Ammon's horn (tissue), 1 donor: ENCODE measurements at places on chromosomes 3 and 15.

DNA sequence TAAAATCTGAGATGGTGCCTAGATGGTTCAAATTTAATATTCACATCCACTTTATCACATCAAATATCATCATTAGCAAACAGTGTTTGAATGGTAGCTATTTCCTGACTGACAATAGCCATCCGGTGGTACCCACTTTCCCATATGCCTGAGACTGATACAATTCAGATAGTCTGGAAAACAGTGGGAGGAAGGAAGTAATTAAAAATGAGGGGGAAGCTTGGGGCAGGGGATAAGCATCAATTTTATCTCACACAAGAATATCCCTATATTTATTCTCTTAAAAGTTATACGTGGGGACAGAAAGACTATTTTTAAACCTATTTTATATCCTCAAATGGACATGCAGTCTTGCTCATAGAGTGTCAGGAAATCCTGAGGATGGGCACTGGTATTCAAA lies 122.5 kb upstream of the GAP43 start:
- no peak for DNase-seq

DNA sequence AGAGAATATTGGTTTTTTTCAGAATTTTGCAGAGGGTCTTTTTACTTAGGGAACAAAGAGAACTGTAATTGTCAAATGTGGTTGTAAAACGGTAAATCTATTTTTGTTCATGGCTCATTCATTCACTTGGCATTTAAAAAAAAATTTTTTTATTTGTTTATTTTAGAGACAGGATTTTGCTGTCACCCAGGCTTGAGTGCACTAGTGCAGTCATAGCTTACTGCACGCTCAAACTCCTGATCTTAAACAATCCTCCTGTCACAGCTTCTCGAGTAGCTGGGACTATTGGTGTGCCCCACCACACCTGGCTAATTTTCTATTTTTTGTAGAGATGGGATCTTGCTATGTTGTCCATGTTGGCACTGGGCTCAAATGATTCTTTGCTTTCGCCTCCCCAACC lies 301.8 kb downstream of the LPP start:
- no peak for DNase-seq

DNA sequence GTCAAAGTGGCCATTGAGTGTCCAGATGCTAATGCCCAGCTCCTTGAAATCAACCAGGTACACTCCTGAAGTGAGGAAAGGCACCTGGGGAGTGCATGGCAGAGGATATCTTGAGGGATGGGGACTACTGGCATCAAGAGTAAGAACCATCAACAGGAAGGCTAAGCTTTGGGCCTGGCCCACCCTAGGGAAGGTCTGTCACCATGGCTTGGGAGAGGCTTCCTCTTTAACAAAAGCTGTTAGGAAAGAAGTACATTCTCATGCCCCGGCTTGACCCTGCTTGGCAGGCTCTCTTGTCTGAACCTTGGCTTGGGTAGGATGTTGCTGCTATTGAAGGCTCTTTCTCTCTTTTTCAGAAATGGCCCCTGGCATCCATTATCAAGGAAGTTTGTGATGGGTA lies 43.7 kb upstream of the TUBGCP5 start:
- DNase-seq = no peak

- no peak for DNase-seq
These were observed 135.5 kb upstream of the KCNH8 start for GRCh38 chr3:19012846-19013245.

GRCh38 chr3:7607676-7608075 lies 746.8 kb downstream of the GRM7 start:
- DNase-seq = no peak

GRCh38 chr3:119976214-119976613 lies 118.0 kb downstream of the GSK3B start:
- no peak for DNase-seq

GRCh38 chr3:141104151-141104821 lies 53.1 kb downstream of the SPSB4 start:
- DNase-seq = no peak

DNA sequence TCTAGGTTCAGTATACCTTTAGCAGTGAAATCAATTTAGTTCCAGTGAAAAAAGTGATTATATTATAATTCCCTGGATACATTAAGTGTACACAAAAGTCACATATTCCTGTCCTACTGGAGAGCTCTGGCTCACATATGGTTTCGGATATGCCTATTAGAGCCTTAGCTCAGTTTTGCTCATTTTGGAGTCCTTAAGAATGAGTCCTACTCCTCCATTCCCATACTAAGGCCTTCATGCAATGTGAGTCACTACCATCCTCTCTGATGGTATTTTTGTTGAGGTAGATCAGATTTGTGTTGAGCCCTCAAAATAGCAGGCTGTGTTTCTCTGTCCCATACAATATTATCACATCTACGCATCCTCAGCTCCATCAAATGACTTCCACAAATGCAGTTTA lies 294.2 kb upstream of the COL8A1 start:
- no peak for DNase-seq

- peak; percentile 38 for DNase-seq
These were observed 123.0 kb upstream of the PROK2 start for GRCh38 chr3:71907996-71908395.

- no peak for DNase-seq
These were observed 11.8 kb upstream of the SLC2A2 start for GRCh38 chr3:171038342-171038741.

DNA sequence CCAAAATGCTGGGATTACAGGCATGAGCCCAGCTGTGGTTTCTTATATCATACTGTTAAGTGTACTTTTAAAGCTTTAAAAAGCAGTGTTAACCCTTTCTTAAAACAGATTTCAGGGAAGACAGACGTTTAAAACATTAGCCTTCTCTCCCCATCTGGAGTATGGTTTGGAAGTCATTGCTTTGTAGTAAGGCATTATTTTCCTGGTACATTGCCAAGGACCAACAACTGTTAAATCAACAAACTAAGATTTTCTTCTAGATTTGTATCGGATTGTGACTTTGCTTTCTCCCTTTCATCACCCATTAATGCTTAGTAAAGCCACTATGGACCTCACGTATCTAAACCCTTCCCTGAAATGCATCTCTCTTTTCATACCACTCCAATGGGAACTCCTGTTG lies 50.5 kb downstream of the UBE2E1 start:
- no peak for DNase-seq
